ENCODE measurements at places on chromosomes 1 and 21.

- no peak for DNase-seq
Measured at GRCh38 chr1:6360517-6361070, 33.0 kb downstream of the ACOT7 start.

GRCh38 chr1:150282558-150282958 is 204 bp downstream of the CIART start:
- no peak for DNase-seq

DNA sequence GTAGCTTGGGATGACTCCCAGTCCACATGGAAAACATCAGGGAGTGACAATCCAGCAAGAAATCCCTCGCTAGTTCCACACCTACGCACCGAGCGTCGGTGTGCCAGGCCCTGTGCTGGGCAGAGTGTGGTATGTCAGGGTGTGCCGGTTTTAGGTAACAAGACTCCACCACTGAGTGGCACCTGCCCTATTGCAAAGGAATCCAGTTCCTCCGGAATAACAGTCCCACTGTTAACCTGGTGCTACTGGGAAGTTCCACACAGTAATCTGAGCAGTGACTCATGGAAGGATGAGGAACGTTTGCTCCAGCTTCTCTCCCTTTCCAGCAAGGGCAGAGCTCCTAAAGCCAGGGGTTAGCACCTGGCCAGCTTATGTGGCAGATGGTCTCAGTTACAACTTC is 14.3 kb downstream of the RNF207 start:
- DNase-seq: no peak

- no peak for DNase-seq
Measured at GRCh38 chr1:6197746-6198427, 1.5 kb downstream of the RPL22 start.

- no peak for DNase-seq
Measured at GRCh38 chr1:80365359-80366021, 1359.0 kb upstream of the ADGRL4 start.

DNA sequence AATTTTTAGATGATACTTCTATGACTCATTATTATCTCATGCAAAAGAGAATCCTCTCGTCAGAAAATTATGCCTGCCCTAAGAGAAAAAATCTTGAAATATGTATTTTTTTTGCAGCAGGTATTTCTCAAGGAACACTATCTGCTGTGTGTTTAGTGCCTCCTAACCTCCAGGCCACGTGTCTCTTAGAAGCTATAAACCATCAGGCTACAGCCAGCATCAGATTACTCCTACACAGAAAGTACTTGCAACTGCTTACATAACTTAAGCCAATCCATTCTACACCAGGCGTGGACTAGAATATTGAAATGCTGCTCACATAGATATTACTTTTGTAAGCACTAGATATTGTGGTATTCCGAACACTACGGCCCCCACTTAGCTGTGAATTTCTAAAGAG is 933.4 kb downstream of the PLA2G4A start:
- DNase-seq: no peak

GRCh38 chr1:177848577-177848976 is 121.3 kb downstream of the SEC16B start:
- no peak for DNase-seq

DNA sequence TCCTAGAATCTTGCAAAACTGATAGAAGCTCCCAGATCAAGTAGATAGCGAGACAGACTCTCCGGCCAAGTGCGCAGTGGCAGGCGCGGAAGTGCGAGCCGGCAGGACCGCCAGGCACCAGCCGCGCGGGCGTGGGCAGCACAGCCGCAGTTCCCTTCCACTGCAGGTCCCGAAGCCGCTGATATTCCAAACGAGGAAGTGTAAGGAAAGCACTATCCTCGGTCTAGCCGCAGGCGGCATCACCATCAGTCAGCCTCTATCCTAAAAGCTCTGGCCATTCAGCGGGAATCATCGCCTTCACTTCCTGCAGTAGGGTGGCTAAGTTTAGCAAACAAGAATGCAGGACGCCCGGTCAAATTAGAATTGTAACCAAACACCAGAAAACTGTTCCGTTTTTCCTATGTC is 710 bp downstream of the GLRX2 start:
- DNase-seq: no peak

DNA sequence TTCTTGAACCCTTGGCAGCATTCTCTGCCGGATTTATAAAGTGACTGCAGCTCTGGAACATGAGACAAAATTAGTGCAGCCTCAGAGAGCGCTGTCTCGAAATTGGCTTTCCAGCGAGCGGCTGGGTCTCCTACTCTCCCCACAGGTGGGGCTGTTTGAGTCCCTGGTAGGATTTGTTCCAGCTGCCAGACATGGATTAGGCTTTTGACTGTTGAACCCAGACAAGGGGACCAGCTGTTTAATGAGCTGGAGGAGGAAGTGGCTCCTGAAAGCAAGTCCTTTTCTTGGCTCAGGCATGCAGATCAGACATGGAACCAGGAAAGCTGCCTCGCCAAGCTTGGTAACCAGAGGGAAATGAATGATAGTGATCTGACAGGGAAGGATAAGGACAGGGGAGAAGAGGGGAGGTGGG is 69.6 kb downstream of the UBIAD1 start:
- DNase-seq: no peak

GRCh38 chr1:53128401-53128800 is 14.0 kb downstream of the SLC1A7 start:
- DNase-seq: no peak

GRCh38 chr1:36885540-36886357 is 148.6 kb downstream of the GRIK3 start:
- DNase-seq: no peak

DNA sequence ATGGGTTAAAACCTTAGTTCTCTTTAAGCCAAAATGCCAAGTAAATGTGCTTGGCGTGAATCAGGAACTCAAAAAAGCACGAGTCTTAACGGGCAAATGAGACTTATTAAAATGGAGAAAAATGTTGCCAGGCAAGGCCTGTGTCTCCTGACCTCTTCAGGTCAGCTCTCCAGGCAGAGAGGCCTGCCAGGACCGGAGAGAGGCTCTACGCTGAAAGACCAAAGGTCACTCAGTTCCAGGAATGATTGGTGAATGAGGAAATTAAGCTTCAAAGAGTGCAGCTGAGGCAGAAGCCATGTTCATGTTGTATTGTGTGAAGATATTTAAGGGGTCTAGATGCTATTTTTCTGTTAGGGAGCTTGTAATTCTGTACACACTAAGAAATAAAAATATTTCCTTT is 66.6 kb downstream of the SPAG17 start:
- no peak for DNase-seq

GRCh38 chr1:204924013-204924759 is 53.5 kb downstream of the NFASC start:
- no peak for DNase-seq

DNA sequence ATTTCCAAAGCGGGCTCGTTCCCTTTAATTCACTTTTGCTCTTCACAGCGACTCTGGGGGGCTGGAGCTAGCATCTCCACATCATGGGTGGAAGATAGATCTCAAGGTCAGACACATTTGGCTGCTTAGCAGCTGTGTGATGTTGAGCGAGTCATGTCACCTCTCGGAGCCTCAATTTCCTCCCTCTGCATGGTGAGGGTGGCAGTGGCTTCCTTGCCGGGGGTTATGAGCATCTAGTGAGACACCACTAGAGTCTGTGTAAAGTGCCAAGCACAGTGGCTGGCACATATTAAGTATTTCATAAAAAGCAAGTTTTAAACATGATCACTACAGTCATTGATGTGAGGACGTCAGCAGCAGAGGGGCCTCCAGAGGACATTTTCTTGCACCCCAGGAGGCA is 16.9 kb upstream of the ECE1 start:
- DNase-seq: no peak

GRCh38 chr1:84406346-84406861 is 8.1 kb downstream of the DNASE2B start:
- no peak for DNase-seq

GRCh38 chr1:156194300-156194652 is 372 bp downstream of the SLC25A44 start:
- no peak for DNase-seq

DNA sequence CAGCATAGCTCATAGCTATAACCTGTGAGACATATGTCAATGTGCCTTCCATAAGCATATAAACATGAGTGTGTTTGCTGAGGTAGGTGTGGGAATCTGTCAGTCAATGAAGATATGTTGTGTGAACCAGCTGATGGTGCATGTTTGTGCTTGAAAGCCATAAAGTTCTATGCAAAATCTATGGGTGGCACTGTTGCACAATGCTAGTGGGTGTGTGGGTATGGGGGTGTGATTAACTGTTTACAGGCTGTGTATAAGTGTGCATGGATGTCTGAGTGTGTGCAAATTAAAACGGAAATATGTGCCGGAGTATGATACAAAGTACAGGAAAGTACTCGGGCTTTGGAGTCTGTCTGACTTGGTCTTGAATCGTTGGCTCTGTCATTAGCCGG is 1.0 kb upstream of the ATP2B4 start:
- DNase-seq: peak; percentile 29

All from stimulated activated CD4-positive, alpha-beta T cell treated with anti-CD3 and anti-CD28 coated beads, Interleukin-1b, Interleukin-23, amount 100 ng/mL, for 1 hour (primary cell).